ENCODE measurements at places on chromosomes 7 and 10. TPM values are rescaled to one million over a fixed set of nuclear protein-coding genes. Genes with fewer than 3 reads are reported as not detected.

MSS51 gene
- total RNA-seq = 1.3 TPM

PDLIM1 gene
- 82.3 TPM for total RNA-seq

ZNF212 gene
- total RNA-seq = 3.8 TPM

SORCS3 gene
- total RNA-seq = not detected

STEAP4 gene
- total RNA-seq = 2.0 TPM

FOXP2 gene
- total RNA-seq = not detected

NRCAM gene
- 67.4 TPM for total RNA-seq

PKD2L1 gene
- not detected for total RNA-seq

CPA5 gene
- not detected for total RNA-seq

ADIRF gene
- 13.5 TPM for total RNA-seq

TMEM270 gene
- total RNA-seq = not detected

LIPF gene
- total RNA-seq = not detected

HOXA13 gene
- total RNA-seq = not detected

NPFFR1 gene
- total RNA-seq = not detected

COL28A1 gene
- total RNA-seq = not detected

PRSS1 gene
- not detected for total RNA-seq

UPK3B gene
- not detected for total RNA-seq

PLCE1 gene
- 3.2 TPM for total RNA-seq

GARS1 gene
- 424 TPM for total RNA-seq

EBLN1 gene
- total RNA-seq = not detected

LEP gene
- total RNA-seq = 0.16 TPM

PTF1A gene
- total RNA-seq = not detected

PLPP4 gene
- total RNA-seq = not detected

ENTPD1 gene
- 6.5 TPM for total RNA-seq

NKX1-2 gene
- not detected for total RNA-seq

SDK1 gene
- total RNA-seq = 0.72 TPM

MGAM2 gene
- not detected for total RNA-seq

CACNB2 gene
- total RNA-seq = not detected

NUTM2E gene
- total RNA-seq = not detected

IL2RA gene
- total RNA-seq = not detected

SFTPD gene
- total RNA-seq = 0.36 TPM

PIP gene
- 0.32 TPM for total RNA-seq

MMRN2 gene
- 6.8 TPM for total RNA-seq

KCND2 gene
- total RNA-seq = 0.18 TPM

MRC1 gene
- under 0.01 TPM for total RNA-seq

PON1 gene
- not detected for total RNA-seq

SEMA4G gene
- total RNA-seq = 4.2 TPM

DKK1 gene
- 229 TPM for total RNA-seq

FAM25C gene
- total RNA-seq = not detected

FKBP6 gene
- total RNA-seq = not detected

TCAF2 gene
- 12.3 TPM for total RNA-seq

C10orf90 gene
- total RNA-seq = 0.18 TPM

PLXNA4 gene
- total RNA-seq = 9.2 TPM

PAPOLB gene
- total RNA-seq = 0.49 TPM
